SJCRH30 (cell line): ENCODE measurements at places on chromosomes 1 and 21.

DNA sequence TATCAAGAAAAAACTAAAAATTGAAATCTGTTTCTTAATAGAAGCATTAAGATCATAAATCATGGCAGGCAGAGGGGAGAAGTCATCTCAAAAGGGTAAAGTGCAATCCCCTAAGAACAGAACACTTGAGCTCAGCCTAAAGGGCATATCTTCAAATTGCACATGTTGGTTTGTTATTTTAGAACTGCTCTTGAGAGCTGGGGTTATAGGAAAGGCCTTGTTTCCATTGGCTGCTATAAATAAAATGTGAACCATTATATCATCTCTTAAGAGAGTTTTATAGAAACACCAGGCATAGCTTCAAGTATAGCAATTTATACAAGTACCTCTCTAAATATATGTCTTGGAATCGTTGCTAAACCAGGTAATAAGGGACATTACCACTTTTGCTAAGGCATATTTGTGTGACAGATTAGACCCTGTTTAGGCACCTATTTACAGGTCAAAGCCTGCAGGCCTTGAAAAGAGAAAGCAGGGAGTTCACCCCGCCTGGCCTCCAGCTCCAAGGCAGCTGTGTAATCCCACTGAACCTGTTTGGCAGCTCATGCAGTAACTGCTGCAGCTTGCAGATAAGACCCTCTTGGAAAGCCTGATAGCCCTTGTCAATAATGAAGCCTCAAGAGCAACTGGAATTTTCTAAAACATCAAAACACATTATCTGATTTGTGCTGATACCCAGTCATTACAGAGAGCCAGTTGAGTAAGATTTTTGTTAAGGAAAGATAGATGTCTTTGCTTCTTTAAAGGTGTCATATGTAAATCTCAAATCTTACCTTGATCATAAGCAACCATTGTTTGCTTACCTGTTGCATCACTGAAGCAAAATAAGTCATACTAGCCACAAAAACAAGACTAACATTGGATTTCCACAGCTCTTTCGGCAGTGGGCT is 24.2 kb upstream of the SYDE2 start:
- peak; percentile 65 for DNase-seq

DNA sequence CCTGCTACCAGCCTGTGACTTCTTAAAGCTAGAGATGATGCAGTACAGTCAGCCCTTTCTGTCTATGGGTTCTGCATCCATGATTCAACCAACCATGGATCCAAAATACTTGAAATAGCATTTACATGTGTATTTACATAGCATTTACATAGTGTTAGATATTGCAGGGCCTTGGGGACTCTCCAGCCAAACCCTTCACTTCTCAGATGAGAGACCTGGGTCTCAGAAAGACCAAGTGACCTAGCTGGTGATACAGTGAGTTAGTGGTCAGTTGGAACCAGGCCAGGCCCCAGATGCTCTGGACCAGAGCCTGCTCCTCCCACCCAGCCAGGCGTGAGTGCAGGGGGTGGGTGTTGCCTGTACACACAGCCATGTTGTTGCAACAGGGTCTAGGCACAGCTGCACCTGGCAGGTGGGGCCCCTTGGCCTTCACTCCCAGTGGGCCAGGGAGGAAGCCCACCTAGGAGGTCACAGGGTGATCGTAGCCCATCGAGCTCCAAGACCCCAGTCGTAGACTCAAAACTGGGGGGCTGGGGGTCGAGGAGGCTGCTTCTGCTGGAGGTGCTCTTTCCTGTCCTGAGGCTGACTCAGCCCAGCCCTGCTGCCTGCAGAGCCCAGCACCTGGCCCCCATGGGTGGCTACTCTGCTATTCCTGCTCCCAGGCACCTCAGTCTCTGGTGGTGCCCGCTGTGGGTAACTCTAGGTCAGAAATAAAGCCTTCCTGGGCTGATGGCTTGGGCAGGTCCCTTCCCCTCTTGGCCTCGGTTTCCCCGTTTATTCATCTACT is 7.7 kb downstream of the TMEM61 start:
- peak; percentile 29 for DNase-seq

- peak; percentile 9 for DNase-seq
Measured at GRCh38 chr1:203913073-203913521, 51.7 kb downstream of the SNRPE start.

- DNase-seq, result no peak
Measured at GRCh38 chr1:164667600-164667999, 108.6 kb downstream of the PBX1 start.

- no peak for DNase-seq
Measured at GRCh38 chr1:40723196-40723955, 31.9 kb downstream of the NFYC start.

DNA sequence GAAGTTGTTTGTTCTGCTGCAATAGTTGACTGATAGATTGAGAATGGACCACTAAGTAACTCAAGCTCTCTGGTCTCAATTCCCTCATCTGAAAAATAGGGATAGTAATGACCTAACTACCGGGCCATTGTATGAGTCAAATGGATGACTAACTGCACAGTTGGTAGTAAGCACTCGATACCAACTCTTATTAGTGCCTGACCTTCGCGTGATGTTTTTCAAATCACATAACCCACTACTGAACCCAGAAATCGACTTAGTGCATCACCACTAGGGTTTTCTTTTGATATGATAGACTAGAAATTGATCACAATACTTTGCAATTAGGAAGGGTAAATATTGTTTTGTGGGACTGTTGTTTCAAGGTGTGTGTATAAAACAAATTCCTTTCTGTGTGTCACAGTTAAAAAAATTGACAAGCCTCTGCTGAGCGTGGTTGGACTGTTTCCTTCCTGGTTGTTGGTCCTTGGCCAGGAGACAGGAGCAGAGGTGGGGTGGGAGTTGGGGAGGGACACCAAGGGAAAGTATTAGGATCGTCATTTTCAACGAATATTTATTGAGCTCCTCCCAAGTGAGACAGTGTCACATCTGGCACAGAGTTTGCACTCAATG is 54.0 kb upstream of the LRP8 start:
- DNase-seq, result no peak

GRCh38 chr1:3644273-3644672 is 5.6 kb downstream of the WRAP73 start:
- no peak for DNase-seq

- DNase-seq, result peak; percentile 28
Measured at GRCh38 chr1:44676484-44677200, 2.1 kb downstream of the ARMH1 start.

DNA sequence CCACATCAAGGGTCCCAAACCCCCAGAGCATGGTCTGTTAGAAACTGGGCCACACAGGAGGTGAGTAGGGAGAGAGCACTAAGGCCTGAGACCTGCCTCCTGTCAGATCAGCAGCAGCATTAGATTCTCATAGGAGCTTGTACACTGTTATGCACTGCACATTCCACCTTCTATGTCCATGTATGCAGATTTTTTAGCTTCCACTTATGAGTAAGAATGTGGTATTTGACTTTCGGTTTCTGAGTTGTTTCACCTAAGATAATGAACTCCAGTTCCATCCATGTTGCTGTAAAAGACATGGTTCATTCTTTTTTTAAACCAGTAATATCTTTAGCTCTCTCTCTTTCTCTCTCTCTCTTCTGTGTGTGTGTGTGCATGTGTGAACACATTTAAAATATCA is 663 bp upstream of the GBP6 start:
- DNase-seq, result no peak

DNA sequence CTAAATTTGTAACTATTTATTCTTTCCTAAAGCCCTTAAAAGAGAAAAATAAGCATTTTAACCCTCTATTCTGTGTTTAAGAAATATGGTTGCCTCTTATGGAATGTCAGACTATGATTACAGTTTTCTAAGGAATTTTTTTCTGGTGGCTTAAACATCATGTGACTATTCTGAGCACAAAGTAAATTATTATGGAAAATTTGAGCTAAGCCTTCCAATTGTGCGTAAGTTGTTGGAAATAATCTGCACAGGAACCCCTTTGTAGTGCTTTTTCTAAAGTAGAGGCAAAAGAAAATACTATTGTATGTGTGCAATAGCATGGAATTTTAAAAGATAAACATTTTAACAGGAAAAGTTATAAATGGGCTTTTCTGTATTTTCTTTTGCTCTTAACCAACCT is 254.8 kb downstream of the PBX1 start:
- no peak for DNase-seq

DNA sequence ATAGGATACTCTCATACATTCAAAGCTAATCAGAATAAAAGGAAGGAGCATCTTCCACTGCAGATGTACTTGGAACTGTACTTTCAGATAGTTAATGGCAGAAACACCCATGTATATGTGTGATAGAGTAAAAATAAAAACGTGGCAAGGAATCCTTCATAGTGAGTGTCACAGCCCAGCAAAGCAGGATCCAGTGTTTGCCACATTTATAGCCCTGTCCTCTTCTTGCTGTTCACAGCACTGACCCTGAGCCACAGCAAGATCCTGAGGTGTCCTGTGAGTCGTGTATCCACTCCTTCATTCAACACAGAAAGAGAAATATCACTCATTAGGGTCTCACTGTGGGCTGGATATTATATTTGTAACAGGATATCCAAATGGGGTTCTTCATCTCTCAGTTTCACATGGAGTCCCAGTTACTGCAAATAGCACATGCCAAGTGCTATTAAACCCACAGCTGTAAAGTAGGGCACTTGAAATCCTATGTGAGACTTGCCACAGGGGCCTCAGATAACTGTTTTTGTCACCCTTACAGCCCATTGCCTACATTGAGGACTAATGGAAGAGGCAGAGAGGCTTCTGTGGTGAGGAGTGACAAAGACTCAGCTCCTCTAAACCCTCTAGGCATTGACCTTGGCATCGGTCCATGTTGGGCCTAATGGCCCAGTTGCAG is 41.3 kb downstream of the CYP2J2 start:
- DNase-seq, result peak; percentile 15

- DNase-seq, result no peak
Measured at GRCh38 chr1:210696709-210697108, 368.0 kb downstream of the HHAT start.

DNA sequence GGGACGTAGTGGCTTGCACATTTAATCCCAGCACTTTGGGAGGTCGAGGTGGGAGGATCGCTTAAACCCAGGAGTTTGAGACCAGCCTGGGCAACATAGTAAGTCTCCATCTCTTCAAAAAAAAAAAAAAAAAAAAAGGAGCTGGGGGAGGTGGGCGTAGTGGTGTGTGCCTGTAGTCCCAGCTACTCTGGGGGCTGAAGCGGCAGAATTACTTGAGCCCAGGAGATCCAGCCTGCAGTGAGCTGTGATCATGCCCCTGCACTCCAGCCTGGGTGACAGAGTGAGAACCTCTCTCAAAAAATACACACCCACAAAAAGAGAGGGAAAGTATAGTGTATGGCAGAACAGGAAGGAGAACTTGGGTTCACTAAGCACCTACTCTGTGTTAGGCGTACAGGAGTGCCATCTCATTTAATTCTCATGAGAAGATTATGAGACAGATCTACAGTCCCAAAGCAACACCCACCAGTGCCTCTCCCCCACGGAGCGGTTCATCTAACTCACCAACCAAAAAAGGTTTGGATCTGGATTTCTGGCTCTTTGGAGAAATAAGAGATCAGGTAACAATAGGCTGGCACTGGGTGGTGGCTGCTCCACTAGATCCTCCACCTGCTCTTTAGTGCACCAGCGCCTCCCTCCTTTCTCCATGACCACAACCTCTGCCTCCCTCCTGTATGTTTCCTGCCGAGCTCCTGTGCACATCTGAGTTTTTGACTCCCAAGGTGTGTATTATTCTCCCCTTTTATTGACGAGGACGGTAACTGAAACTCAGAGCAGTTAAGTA is 1.4 kb upstream of the TRAF5 start:
- DNase-seq, result no peak

- DNase-seq, result no peak
Measured at GRCh38 chr1:14111121-14111520, 411.1 kb downstream of the PRDM2 start.

DNA sequence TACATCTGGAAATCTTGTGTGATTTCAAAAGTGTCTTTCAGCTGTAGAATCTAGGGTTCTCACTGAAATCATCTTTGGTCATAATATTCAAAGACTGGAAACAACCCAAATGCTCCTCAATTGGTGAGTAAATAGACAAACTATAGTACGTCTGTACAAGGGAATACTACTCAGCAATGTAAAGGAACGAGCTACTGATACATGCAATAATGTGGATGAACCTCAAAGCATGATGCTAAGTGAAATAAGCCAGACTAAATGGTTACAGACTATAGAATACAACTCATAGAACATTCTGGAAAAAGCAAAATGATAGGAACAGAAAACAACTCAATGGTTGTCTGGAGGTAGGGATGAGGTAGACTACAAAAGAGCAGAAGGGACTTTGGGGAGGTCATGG is 2.6 kb downstream of the LACTBL1 start:
- DNase-seq, result no peak

GRCh38 chr1:160169553-160170399 is 18.4 kb downstream of the ATP1A4 start:
- DNase-seq, result no peak

DNA sequence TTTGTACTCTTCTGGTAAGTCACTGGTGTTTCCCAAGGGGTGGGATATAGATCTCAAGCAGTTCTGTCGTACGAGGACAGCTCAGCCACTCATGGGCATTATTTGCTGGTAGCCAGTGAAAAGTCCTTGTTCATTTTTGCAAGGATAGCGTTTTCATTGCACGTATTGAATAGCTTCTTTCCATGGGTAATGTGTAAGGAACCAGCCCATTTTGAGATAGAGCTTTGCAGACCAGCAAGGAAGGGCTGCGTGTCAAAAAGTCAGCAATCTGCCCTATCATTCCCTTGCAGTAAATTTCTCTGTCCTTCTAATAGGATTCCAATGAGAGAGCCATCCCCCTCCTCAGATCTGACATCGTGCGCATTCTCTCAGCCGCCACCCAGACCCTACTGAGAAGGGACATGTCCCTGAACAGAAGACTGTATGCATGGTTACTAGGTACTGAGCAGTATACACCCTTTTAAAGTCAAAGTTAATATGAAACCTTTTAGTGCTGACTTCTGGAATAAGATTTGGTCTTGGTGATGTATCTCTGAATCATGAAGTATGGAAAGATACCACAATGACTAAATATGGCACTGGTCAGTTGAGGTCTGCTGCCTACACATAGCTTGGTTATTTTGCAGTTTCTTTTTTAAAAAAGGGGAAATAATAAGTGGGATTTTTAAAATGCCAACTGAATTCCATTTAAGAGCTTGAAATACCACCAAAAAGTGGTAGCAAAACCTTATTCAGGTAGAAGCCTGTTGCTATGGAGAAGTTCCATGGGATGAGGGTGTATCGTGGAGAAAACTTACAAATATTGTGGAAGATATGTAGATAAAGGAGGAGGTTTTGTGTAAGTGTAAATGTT is 55.3 kb downstream of the DOP1B start:
- no peak for DNase-seq

DNA sequence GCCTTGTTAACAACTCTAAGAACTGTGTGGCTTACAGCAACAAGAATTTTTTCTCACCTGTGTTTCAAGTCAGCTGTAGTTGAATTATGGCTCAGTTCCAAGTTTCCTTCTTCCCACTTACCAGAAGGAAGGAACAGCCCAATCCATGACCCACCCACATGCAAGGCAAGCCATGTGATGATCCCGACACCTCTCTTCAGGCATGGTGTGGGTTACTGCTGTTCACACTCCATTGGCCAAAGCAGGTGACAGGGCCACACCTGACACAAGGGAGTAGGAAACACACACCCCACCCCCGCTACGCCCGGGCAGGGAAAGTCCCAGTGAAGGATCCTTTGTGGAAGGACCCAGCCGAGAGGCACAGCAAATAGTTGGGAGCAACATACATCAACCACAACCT is 36.3 kb downstream of the KCNJ15 start:
- no peak for DNase-seq
